ENCODE measurements at places on chromosomes 6 and 20.

DNA sequence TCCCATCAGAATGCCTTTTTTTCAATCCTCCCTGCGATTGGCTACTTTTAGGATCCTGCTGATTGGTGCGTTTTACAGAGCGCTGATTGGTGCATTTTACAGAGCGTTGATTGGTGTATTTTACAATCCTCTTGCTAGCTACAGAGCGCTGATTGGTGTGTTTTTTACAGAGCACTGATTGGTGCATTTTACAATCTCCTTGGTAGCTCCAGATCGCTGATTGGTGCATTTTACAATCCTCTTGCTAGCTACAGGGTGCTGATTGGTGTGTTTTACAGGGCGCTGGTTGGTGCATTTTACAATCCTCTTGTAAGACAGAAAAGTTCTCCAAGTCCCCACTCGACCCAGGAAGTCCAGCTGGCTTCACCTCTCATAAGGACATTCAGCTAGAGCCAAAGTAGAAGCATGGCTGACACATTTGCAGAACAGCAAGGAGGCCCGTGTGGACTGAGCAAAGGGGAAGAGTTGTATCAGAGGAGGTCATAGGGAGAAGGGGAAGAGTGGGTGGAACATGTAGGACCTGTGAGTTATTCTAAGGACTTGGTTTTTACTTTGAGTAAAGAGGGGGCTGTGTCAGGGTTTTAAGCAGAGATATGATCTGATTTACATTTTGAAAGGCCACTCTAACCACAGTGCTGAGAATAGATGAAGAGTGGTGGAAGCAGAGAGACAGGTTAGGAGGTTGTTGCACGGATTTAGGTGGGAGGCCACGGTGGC lies 2.6 kb downstream of the ALDH5A1 start:
- DNase-seq, result no peak

- DNase-seq, result peak; percentile 73
Observed at GRCh38 chr20:24469116-24469893, at the start of gene SYNDIG1. TSS of gene SYNDIG1 (plus strand) at chr20:24469629. CDS start at chr20:24543098, 73,469 bp downstream.

- no peak for DNase-seq
Observed at GRCh38 chr6:141956046-141956761, 176.5 kb upstream of the GJE1 start.

DNA sequence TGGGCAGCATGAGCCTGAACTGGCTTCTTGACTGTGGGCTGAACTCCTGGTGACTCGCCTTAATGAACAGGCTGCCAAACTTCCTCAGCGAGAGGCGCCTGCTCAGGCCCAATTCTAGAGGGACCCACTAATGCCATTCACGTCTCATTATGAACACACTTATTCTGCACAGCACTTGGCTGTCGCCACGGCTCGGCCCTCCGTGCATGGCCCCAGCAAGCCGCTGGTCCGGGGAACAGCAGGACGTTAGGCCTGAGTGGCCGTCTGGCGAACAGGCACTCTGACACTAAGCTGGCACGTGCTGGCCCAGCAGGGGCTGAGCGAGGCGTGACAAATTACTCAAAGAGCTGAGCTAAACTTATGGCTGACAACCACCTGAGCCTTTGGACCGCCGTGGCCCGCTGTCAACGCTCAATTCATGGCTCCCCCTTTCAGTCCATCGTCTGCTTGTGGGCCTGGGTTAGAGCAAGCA lies 45.9 kb downstream of the INSM1 start:
- no peak for DNase-seq

DNA sequence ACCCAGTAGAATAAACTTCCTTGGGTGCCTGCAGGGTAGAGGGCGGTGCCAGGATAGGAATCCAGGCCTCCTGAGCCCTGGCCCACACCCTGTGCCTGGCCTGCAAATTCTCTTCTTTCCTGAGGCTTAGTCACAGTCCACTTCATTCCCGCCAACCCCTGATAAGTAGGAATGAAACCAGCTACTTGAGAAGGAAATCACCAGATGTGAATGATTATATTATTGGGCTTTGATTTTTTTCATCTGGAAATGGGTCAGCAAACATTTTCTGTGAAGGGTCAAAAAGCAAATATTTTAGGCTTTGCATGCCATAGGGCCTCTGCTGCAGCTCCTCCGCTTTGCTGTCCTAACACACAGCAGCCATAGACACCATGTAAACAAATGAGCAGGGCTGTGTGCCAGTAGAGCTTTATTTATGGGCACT lies 50.2 kb downstream of the STK35 start:
- DNase-seq, result no peak

GRCh38 chr6:131063028-131063763 lies at the start of gene EPB41L2:
TSS of gene EPB41L2 (minus strand) at chr6:131063245. CDS start at chr6:130956485, 106,760 bp downstream.
- peak; percentile 67 for DNase-seq

- DNase-seq, result no peak
Observed at GRCh38 chr6:44820759-44821158, 433.3 kb downstream of the CDC5L start.

All from RPMI8226 (cell line).